Astrocyte of the hippocampus (primary cell): ENCODE measurements at places on chromosomes 1 and 21.
A peak's percentile ranks its signal among the peaks of the same experiment; 100 is the strongest.

- peak; percentile 37 for DNase-seq
Observed at GRCh38 chr1:107430540-107431228, 289.8 kb downstream of the NTNG1 start.

GRCh38 chr1:56149761-56150160 is 429.6 kb downstream of the PLPP3 start:
- DNase-seq: no peak

DNA sequence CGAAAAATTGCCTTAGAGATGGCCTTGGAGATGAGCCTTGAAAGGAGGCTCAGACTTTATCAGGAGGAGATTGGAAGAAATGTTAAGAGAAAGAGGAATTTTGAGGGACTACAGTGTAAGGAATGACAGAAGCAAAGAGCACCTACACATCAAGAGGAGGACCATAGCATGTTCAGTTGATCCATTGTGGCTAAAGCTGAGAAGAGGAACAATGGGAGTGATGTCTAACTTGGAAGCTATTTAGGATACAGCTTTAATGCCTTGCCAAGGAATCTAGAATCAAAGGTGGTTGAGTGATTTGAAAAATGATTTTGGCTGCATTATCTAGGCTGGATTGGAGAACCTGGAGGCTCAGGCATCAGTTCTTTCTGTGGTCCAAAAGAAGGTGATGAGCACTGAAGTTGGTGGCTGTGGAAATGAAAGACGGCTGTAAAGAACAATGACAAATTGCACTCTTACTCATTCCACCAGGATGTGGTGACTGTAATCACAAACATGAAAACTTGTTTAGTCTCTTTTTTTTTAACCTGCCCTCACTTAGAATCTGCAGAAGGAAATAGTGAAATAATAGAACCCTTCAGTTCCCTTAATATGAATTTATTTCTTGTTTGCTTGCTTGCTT is 11.3 kb downstream of the FAM20B start:
- DNase-seq: peak; percentile 51

DNA sequence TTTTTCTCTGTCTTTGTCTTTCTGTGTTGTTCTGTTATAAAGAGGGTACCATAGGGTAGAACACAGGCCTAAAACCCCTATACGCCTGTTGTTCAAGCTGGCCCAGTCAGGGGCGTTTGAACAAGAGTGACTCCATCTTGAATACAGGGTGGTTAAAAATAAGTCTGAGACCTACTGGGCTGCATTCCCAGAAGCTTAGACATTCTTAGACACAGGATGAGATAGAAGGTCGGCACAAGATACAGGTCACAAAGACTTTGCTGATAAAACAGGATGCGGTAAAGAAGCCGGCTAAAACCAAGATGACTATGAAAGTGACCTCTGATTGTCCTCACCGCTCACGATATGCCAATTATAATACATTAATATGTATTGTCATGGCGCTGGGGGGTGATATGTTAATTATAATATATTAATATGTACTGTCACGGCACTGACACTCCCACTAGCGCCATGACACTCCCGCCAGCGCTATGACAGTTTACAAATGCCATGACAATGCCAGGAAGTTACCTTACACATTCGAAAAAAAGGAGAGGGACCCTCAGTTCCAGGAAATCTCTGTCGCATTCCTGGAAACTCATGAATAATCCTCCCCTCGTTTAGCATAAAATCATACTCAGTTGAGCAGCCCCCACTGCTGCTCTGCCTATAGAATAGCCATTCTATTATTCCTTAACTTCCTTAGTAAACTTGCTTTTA is 58.5 kb upstream of the KLHDC7A start:
- DNase-seq: no peak

- DNase-seq: no peak
Observed at GRCh38 chr1:32115496-32115895, 7.6 kb downstream of the KPNA6 start.

- DNase-seq: no peak
Observed at GRCh38 chr1:226995365-226996332, 55.6 kb downstream of the COQ8A start.

- peak; percentile 82 for DNase-seq
Observed at GRCh38 chr1:184965944-184966860, 8.1 kb downstream of the NIBAN1 start.

GRCh38 chr1:218867066-218867465 is 306.6 kb upstream of the LYPLAL1 start:
- DNase-seq: no peak

- peak; percentile 61 for DNase-seq
Observed at GRCh38 chr1:162305969-162306368, 70.7 kb downstream of the SPATA46 start.

GRCh38 chr1:3577711-3578432 is 33.4 kb downstream of the MEGF6 start:
- peak; percentile 85 for DNase-seq

DNA sequence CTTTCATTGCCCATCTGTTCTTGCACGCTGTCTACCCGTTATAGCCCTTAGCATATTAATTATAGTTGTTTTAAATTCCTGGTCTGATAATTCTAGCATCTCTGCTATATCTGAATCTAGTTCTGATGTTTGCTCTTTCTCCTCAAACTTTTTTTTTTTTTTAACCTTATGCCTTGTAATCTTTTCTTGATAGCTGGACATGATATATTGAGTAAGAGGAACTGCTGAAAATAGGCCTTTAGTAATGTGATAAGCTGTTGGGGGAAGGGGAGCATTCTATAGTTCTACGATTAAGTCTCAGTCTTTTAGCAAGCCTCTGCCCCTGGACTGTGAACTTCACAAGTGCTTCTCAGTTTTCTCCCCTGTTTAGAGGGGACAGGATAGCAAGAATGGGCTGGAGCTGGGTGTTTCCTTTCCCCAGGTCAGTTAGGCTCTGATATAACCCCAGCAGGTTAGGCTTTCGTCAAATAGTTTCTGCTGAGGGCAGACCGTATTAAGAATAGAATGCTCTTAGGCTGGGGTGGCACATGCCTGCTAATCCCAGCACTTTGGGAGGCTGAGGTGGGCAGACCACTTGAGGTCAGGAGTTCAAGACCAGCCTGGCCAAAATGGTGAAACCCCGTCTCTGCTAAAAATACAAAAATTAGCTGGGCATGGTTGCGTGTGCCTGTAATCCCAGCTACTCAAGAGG is 62.2 kb downstream of the ZFYVE9 start:
- DNase-seq: no peak

DNA sequence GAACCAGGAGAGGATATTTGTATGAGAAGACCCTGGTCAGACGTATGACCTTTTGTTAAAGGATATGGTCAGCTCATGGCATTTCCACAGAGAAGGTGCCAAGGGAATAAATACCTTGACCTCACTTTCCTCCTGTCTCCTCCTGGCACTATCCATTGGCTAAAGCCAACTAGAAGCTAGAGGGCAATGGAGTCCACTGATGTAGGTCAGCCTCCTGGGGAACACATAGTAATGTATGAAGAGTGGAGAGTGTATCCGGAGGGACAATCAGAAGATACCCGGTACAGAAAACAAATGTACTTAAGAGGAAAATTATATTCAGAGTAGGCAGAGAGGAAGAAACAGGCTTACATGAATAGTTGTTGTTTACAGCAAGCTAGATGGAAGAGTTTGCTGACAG is 698 bp upstream of the NTMT2 start:
- DNase-seq: no peak

DNA sequence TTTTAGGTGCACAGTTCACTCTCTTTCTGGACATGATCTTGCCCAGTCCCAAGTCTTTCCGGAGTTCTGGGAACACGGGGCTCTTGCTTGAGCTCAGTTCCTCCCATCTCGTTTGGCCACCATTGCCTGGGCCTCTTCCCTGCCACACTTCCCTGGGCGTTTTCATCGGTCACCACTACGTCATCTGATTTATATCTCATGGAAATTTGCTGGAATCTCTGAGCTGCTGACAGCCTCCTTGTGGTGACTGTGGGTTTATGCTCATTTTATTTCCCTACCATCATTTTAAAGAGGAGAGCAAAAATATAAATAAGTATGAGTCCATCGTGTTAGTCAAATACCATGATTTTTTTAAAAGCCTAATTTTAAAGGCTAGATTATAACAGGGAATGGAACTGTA is 449.1 kb upstream of the KAZN start:
- DNase-seq: no peak

GRCh38 chr1:206666954-206667665 is 17.6 kb upstream of the MAPKAPK2 start:
- no peak for DNase-seq

DNA sequence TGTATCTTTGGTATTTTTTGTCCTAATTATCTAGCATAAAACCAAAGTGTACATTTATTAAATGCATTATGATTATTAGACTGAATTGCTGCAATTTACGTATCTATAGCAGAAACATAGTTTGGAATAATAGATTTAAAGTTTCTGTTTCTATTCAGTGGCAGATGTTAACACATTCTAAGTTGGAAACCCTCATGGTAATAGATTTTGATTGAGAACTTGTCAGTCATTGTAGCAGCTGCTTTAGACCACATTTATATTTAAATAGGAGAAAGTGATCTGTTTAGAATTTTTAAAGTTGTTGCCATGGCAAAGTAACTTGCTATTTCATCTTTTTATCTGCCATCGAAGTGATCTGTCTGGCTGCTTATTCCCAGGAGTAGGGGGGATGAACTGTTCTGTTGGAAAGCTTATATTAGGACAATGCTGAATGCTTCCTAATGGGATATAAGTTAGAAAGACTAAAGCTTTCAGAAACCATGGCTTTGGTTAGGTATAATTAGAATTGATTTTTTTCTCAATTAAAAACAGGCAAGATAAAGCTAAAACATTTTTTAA is 61.6 kb downstream of the HS2ST1 start:
- DNase-seq: no peak

GRCh38 chr1:53323316-53323715 is 4.6 kb downstream of the LRP8 start:
- no peak for DNase-seq

DNA sequence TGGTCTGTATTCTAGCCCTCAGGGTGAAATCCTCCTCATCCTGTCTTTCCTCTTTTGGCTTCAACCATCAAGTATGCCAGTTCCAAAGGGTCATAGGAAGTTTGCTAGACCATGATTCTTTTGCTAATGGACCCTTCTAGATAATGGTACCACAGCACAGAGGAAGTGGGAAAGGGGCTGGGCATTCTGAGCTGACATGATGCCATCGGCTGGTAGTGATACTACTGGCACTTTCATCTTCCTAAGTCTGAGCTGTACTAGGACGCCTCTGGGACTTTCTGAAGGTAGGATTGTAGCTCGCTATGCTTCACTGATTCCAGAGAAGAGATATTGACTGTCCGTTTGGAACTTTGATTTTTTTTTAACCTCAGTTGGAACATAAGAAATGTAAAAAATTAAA is 11.4 kb downstream of the FASLG start:
- no peak for DNase-seq

GRCh38 chr21:37614351-37614875 is 247.8 kb downstream of the DYRK1A start:
- no peak for DNase-seq

- no peak for DNase-seq
Observed at GRCh38 chr1:204299814-204300365, 59.8 kb downstream of the PLEKHA6 start.

GRCh38 chr1:180210008-180210620 is 19.9 kb upstream of the LHX4 start:
- DNase-seq: peak; percentile 24

- DNase-seq: no peak
Observed at GRCh38 chr21:36608041-36608896, 90.6 kb upstream of the SIM2 start.

GRCh38 chr1:24319312-24319863 is at the start of gene GRHL3:
TSS of gene GRHL3 (plus strand) at chr1:24319357. CDS start at chr1:24319552, 195 bp downstream.
- DNase-seq: peak; percentile 58

DNA sequence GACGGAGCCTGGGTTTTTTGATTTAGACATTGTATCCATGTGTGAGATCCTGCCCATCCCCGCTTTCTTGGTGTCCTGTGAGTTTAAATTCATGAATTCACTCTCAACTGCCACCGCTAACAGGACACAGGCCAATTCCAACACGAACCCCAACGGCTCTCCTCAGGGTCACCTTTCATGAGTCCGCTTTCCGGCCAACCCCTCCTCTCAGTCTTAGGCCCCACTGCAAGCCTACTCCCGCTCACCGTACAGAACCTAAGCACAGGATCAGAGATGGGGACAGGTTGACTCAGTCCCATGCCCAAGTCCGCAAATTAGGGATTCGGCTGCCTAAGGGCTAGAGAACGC is 238 bp upstream of the SCP2 start:
- no peak for DNase-seq

GRCh38 chr1:35894183-35894582 is 11.2 kb downstream of the AGO1 start:
- peak; percentile 38 for DNase-seq

DNA sequence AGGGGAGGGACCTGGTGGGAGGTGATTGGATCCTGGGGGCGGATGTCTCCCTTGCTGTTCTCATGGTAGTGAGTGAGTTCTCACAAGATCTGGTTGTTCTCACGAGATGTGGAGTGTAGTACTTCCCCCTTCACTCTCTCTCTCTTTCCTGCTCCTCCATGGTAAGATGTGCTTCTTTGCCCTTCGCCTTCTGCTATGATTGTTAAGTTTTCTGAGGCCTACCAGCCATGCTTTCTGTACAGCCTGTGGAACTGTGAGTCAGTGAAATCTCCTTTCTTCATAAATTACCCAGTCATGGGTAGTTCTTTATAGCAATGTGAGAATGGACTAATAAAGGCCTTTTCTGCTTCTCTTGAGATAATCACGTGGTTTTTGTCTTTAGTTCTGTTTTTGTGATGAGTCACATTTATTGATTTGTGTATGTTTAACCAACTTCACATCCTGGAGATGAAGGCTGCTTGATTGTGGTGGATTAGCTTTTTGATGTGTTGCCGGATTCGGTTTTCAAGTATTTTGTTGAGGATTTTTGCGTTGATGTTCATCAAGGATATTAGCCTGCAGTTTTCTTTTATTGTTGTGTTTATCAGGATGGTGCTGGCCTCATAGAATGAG is 45.5 kb downstream of the RABGAP1L start:
- peak; percentile 13 for DNase-seq

DNA sequence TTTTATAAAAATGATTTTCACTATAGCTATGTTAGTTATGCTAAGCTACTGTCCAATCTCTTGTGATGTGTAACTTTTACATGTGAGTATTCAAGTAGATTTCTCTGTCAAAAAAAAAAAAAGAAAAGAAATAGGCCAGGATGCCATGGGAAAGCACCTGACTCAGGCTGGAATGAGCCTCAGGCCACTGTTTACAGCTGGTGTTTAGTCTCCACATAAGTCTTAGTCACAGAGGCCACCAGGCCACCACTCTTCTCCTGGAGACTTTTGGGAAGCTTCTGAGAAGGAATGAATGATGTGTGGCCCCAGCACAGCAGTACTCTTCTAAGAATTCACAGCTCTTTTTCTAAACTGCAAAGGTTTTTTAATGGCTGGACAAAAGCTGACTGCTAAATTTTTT is 48.9 kb downstream of the CHML start:
- peak; percentile 40 for DNase-seq
